ENCODE measurements at places on chromosomes 1 and 21.

DNA sequence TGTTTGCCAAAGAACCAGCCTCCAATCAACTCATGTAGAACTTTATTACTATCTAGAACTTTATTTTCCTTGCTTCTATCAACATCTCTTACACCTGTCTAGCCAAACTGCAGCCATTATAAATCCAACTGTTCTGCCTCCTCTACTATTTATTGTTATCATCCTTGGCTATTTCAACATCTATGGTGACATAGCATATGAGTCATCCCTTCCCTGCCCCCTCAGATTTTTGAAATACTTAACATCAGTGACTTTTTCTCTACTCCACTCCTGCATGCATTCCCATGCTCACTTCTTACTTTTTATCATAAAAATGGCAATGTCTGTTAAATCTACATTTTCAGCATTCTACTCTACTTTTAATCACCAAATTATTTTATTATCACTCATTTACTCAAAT, 544.9 kb upstream of the NEGR1 start:
- no peak for DNase-seq

GRCh38 chr1:22263359-22263758, 120.5 kb upstream of the WNT4 start:
- DNase-seq, result no peak

GRCh38 chr1:214377485-214377884, 96.5 kb downstream of the SMYD2 start:
- DNase-seq, result no peak

- no peak for DNase-seq
These were observed 16.9 kb downstream of the GLIS1 start for GRCh38 chr1:53722025-53722424.

DNA sequence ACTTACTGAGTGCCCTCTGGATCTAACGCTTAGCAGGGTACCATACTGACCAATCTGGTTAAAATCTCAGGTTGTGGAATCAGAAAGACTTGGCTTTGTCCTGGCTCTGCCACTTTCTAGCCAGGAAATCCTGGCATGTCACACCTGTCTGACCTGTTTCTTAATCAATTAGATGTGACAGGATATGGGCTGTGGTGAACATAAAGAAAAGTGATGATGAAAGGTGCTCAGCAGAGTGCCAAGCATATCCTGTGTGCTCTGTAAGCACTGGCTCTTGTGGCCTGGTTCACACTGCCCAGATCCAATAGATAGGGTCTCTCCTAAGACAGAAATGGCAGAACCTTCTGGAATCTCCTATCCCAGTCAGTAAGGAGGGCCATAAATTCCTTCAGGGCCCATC, 53.9 kb downstream of the PHC2 start:
- no peak for DNase-seq

GRCh38 chr1:228029281-228029680, 22.5 kb downstream of the WNT3A start:
- DNase-seq, result no peak

GRCh38 chr1:39632682-39633417, 6.6 kb downstream of the HEYL start:
- DNase-seq, result no peak

- DNase-seq, result no peak
These were observed 111.0 kb downstream of the ACTL8 start for GRCh38 chr1:17865912-17866739.

- no peak for DNase-seq
These were observed 51.4 kb upstream of the ACTRT2 start for GRCh38 chr1:2969845-2970291.

DNA sequence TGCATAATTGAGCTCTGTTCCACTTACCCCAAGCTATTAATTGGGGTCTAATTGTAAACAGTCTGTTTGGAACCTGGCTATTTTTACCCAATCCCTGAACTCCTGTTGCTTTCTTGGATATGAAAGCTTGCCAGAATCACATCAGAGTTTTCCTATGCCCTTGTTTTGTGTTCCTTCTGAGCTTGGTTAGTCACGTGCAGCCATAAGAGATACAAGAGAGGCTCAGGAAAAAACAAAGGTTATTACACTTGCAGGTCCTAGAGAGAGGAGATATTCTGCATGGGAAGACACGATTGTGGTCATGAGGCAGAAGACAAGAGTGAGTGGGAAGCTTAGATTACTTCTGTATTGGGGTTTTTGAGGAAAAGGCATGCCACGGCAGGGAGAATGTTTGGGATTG, 46.0 kb upstream of the RGL1 start:
- DNase-seq, result no peak

DNA sequence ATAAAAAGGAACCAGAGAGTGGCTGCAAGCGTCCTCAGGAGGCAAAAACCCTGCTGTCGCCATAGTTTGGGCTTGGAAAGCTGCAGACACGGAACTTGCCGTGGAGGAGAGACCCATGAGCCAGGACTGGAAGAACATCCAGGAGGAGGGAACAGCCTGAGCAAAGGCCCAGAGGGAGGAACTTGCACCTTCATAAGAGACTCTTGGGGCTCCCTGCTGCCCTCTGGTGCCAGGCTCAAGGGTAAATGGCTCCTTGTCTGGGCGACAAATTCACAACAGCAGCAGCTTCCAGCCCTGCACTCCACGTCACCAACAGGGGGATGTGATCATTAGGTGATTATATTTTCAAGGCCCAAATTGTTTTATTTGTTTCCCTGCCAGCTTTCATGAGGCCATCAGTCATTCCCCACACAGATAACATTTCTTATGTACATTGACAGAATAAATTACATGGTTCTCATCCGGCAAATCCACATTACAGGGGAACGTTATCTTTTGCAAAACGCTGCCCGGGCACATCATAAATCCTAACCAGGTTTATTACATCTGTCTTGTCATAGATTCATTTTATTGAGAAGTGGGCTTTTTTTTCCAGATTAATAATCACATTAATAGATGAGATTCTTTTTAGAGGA, 143.0 kb upstream of the GRIK3 start:
- DNase-seq, result no peak

- DNase-seq, result no peak
These were observed 92.9 kb downstream of the HS2ST1 start for GRCh38 chr1:87007323-87007722.

DNA sequence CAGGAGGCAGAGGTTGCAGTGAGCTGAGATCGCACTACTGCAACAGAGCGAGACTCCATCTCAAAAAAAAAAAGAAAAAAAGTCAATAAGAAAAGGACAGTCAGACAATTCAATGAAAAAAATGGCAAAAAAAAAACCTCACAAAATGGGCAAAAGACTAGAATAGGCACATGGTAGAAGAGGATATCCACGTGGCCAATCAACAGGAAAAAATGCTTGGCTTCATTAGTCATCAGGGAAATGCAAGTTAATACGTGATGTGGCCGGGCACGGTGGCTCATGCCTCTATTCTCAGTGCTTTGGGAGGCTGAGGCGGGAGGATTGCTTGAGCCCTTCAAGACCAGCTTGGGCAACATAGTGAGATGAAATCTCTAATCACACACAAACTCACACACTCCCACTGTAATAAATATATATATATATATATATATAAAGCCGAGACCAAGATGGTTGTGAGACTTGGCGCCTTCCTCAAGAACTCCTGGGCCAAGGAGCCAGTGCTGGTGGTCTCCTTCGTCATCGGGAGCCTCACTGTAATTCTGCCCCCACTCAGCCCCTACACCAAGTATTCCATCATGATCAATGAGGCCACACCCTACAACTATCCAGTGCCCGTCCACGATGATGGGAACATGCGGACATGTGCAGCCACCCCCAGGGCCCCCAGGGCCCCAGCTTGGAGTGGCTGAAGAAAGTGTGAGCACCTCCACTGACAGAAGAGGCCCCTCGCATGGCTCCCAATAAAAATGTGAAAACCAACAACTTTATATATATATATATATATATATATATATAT, 22.9 kb upstream of the LEFTY2 start:
- no peak for DNase-seq

- no peak for DNase-seq
These were observed 40.2 kb upstream of the RBM15 start for GRCh38 chr1:110298991-110299390.

DNA sequence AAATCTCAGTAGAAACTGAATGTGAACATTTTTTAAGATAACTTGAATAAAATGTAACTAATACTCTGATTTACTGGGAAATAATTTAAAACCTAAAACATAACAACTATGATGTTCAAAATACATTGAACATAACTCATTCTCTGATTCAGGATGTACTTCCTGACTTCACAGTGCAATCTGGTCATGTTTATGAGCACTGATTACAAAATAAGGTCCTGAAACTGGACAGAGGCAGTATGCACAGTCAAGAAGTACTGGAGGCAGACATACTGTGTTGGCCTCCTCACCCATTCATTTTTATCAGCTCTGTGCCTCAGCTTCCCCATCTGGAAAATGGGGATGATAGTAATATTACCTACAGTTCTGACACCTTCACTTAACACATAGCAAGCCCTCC, 651.3 kb downstream of the PTPRC start:
- DNase-seq, result no peak

DNA sequence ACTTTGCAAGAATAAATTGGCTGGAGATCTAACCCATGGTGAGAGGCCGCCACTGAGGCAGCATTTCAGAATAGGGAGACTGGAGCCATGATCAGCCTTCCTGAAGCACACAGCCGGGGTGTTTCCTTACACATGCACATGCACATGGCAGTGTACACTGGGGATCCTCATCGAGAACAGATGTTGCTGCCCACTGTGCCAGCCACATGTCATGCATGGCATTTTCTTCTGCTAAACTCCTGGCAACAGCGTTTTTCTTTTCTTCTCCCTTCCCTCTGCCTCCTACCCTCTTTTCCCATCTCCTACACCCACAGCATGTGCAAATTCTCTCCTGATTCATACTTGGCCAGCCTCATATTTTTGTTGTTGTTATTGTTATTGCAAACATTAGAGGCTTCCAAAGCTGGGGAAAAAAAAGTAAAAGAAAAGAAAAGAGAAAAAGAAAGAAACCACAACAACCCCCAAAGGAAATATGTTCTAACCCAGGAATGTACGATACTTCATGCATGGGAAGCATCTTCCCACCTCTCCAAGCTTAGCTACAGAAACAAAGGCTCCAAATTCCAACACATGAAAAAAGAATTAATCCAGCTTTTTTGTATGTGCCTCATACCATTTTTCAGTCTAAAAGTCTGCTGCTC, 344.0 kb downstream of the ASTN1 start:
- no peak for DNase-seq

- no peak for DNase-seq
These were observed 37.0 kb upstream of the ATP2B4 start for GRCh38 chr1:203589595-203589994.

Measured in stimulated activated CD8-positive, alpha-beta memory T cell treated with anti-CD3 and anti-CD28 coated beads, Interleukin-7, amount 100 ng/mL, for 48 hours (primary cell).